ENCODE measurements at places on chromosomes 1 and 21.

DNA sequence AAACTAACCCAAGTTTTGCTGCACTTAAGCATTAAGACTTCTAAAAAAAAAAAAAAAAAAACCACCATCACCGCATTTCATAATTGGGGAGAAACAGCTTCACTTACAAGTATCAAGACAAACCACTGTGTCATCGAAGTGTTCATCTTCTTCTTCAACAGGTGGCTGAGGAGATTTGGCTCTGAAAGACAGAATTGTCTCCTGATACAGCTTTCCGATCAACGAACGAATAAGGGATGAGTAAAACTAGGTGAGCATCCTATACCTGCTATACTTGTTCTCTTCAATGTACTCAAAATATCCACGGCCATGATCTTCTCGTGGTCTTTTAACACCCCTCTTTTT, 2.0 kb downstream of the HNRNPU start:
- DNase-seq, result no peak

DNA sequence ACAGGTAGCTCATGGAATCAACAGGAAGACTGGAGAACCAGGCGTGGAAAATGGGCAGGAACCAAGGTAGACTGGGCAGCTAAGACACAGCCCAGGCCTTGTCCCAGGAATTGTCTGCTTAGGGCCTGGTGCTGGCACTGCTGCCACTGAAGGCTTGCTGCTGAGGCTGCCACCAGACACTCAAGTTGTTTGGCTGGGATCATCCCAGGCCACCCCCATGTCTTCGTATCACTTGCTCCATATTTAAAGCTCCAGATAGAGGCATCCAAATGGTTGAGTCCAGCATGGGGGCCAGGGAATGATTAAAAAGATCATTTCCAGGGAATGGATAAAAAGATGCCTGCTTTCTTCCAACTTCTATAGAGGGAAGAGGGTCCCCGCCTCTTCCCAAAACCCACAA, 107.4 kb upstream of the GADD45A start:
- DNase-seq, result no peak

GRCh38 chr1:214993419-214993818, 89.1 kb upstream of the KCNK2 start:
- no peak for DNase-seq

DNA sequence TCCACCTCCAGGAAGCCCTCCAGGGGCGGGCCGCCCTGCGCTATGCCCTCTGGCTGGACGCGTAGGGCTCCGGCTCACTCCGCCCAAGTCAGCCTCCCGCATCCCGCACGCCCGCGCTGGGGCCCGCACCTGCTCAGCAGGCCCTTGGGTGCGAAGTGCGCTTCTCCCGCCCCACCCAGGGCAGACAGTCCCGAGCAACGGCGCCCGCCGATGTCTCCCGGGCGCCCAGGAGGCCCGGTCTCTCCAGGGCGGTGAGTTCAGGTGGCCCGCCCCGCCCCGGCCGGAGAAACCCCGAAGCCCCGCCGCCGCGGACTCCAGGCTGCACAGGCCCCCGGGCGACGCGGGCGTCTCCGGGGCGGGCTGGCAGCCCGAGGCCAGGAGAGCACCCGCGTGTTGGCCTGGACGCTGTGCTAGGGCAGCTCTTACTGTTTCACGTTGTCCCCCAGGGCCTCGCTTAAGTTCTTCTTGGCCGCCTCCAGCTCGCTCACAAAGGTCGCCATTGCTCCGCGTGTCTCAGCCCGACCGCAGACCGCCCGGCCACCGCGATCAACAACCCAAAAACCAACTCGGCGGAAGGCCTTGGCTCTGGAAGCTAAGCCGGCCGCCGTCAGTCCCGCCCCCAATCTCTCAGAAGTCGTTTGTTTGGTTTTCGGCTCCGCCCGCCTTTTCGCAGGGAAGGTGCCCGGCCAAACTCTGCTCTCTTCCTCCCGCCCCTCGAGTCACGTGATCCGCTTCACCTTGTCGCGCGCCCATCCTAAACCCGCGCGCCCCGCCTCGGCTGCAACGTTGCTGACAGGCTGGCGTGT, at the start of gene TADA1:
Gene TADA1, minus strand, starts transcription at position 531 of the 806 bp plus-strand sequence. Its CDS starts 31 bp downstream, at position 500.
- DNase-seq, result peak; percentile 95

GRCh38 chr1:246199086-246199645, 307.9 kb downstream of the SMYD3 start:
- DNase-seq, result no peak

DNA sequence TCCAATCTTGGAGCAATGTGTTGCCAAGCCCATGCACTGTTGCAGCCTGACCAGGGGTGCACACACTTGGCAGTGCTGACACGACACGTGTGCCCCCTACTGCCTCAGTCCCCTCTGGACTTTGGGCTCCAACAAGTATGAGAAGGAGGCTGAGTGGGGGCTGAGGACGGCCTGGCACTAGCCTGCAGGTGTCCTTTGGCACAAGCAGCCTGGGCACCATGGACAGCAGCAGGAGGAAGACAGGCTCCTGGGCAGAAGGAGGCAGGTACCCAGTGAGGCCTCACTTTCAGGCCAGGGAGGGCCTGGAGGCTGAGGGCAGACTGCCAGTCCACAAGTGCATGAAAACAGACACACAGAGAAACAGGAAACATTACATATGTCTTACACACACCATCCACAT, 1702.9 kb upstream of the B3GALT2 start:
- no peak for DNase-seq

GRCh38 chr1:76827066-76827465, 40.2 kb upstream of the ST6GALNAC5 start:
- DNase-seq, result no peak

Data from NCI-H2029 (cell line).